ENCODE measurements at places on chromosomes 2 and 18.

- DNase-seq, result no peak
Measured at GRCh38 chr2:177192788-177193187, 19.8 kb upstream of the HNRNPA3 start.

DNA sequence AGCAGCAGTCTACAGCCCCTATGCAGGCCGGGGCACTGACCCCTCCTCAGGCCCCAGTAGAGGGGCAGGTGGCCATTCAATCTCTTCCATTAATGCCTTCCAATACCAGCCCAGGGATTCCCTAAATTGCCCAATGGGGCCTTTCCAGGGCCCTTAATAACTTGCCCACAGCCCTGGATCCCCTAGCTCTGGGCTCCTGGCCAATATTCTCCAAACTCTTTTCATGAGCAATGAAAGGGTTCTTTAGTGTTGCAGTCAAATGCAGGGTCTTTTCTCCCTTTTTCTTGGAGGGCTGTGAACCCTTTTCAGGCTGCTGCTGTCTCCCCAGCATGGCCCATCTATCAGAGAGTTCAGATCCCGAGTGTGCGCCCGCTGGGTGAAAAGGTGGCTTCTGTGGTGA is 41.3 kb upstream of the SLC1A4 start:
- no peak for DNase-seq

GRCh38 chr2:50111067-50111466 is 920.9 kb downstream of the NRXN1 start:
- DNase-seq, result no peak

- DNase-seq, result peak; percentile 29
Measured at GRCh38 chr2:63049970-63050333, 678 bp upstream of the OTX1 start.

GRCh38 chr2:205169464-205169863 is 512.8 kb upstream of the NRP2 start:
- DNase-seq, result no peak

- no peak for DNase-seq
Measured at GRCh38 chr18:51390702-51391101, 193.2 kb upstream of the MEX3C start.

- DNase-seq, result no peak
Measured at GRCh38 chr2:138536740-138537139, 35.2 kb downstream of the SPOPL start.

- no peak for DNase-seq
Measured at GRCh38 chr2:197372592-197372991, 62.0 kb upstream of the ANKRD44 start.

GRCh38 chr18:33755391-33755790 is 177.4 kb downstream of the ASXL3 start:
- no peak for DNase-seq

DNA sequence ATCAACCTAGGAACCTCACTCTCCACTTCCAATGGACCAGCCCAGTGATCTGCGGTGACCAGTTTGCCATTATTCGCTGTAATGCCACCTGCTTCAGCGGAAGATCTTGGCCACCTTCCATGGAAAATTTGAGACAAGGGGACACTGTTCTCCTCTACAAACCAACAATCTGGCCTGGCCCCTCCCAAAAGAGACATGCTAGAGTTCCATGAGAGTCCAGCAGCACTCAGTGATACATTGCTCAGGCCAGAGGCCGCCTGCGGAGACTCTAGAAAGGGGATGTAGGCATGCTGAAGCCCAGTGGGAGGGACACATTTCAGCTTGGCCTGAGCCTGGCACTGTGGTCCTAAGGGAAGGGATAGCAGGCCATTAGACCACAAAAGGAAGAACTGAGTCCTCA is 58.3 kb downstream of the COL6A3 start:
- DNase-seq, result no peak

GRCh38 chr2:128623776-128624761 is 305.4 kb upstream of the HS6ST1 start:
- peak; percentile 94 for DNase-seq

DNA sequence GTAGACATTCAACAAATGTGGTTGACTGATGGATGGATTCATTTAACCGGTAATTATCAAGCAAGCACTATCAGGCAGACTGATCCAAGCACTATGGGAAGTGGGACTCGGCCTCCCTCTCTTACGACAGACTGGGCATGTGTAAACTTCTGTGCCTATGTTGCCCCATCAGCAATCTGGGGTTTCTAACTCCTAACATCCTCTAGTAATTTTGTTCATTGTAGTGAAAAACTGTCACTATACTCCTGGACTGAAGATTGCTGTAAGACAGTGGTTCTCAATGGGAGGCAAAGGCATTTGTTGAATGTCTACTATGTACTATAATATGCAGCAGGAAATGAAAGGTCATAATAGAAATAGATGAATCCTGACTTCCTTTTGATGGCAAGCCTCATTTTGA is 51.2 kb upstream of the CREB1 start:
- no peak for DNase-seq

- peak; percentile 34 for DNase-seq
Measured at GRCh38 chr2:204315236-204315662, 230.0 kb upstream of the PARD3B start.

- no peak for DNase-seq
Measured at GRCh38 chr18:42641996-42642395, 473.5 kb downstream of the RIT2 start.

DNA sequence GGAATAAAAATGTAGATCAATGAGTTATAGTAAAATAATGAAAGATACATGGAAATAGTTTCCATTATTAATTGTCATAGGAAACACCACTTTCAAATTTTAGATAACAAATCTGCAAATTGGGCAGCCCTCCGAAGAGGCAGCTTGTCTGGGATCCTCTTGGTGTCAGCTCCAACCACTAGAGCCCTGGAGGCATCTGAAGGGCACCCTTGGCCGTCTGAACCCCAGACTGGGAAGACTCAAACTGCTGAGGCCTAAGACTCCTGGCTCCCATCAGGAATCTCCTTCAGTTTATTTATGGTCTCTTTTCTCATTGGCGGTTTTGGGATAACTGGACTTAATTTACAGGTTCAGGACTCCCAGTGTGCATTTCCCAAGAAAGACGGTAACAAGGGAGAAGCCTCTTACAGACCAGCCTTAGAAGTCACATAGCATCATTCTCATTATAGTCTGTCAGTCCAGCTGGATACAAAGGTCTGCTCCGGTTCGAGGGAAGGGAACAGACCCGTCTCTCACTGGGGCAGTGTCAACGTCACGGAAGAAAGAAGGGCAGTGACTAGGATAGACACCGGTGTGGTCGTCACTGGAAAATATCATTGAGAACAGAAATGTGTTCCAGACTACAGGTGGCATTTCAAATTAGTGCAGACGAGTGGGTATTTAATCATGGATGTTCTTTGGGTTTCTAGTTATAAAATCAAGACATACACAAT is 390.7 kb upstream of the NETO1 start:
- DNase-seq, result no peak

GRCh38 chr2:162153608-162154224 is 1.7 kb upstream of the GCG start:
- peak; percentile 49 for DNase-seq

DNA sequence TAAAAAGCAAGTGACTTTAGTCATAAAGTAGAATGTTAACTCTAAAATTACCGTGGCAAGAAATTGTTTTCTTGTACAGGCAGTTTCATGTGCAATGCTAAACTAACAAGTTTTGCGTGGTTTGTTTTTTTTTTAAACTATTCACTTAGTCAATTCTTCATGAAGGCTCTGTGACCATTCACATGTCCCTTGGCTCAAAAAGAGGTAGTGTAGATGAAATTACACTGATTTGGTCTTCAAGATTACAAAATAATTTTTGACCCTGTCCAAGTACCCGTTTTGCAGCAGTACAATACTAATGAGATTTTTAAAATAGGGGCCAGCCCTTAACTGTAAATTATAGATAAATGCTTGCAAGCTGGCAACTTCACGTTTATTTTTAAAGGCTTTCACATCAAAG is 1.3 kb downstream of the TMEM131 start:
- no peak for DNase-seq

DNA sequence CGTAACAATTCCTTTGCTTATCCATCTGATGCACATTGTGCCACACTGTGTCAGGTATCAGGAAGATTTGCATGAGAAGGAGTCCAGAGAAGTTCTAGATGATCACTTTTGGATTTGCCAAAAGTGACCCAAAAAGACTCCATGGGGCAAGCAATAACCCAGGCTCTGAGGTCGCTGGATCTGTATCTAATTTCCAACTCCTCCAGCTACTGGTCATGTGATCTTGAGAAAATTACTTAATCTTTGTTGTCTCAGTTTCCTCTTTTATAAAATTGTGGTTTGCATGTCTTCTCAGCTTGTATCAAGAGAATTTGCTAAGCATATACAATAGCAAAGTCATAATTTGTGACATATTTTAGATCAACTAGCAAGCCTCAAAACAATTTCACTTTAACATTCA is 61.3 kb upstream of the ITGA4 start:
- DNase-seq, result no peak

DNA sequence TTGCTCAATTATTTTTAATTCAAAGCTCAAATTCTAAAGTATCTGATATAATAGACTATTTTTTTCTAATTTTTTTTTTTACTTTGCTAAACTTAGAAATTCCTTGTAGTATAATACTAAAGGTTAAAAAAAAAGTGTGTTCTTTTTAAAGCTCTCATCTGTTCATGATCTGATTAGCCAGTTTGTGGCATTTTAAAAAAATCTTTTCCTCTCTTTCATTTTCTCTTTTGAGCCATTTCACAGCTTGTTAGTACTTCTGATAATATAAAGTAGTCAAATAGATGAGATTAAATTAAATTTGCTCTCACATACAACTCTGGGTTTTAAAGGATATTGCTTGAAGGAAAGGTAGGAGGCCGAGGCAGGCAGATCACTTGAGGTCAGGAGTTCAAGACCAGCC is 40.7 kb upstream of the NEMP2 start:
- no peak for DNase-seq

DNA sequence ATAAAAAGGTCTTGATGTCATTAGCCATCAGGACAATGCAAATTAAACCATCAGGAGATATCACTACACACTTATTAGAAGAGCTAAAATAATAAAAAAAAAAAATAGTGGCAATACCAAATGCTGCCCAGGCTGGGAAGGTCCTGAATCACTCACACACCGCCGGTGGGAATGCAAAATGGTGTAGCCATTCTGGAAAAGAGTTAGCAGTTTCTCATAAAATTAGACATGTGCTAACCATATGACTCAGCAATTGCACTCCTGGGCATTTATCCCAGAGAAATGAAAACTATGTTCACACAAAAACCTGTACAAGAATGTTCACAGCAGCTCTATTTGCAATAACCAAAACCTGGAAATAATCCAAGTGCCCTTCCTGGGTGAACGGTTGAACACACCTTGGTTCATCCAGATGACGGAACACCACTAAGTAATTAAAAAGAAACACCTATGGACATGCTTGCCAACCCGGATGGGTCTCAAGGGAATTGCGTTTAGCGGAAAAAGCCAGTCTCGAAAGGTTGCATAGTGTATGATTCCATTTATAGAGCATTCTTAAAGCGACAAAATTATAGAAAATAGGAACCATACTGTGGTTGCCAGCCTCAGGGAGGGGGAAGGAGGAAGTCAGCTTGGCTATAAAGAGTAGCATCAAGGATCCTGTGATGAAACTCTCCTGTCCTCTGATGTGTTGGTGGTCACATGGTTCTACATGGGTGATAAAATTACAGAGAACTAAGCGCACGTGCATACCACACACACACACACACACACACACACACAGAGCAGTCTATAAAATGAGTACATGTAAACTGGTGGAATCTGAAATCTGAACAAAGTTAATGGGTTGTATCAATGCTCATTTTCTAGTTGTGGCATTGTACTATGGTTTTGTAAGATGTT is 4.6 kb downstream of the MBP start:
- peak; percentile 94 for DNase-seq

GRCh38 chr18:65380986-65381385 is 369.8 kb upstream of the CDH7 start:
- DNase-seq, result no peak

- DNase-seq, result no peak
Measured at GRCh38 chr2:61841286-61841685, 12.6 kb downstream of the FAM161A start.

DNA sequence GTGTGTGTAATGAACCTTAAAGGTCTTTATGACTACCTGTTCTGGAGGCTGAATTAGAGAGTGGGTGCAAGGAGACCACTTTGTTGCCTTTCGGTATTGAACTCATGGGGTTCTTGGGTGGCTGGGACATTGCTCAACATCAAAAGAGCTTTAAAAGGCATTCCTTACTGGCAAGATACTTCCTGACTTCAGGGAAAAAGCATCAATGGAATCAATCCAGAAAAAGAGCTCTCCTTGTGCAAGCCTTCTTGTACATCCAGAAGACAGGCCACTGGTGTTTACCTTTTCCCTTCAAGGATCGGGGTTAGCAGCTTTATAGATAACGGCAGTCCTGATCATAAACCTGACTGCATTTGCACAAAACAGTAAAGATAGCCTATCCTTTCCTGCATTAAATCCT is 9.5 kb downstream of the PNO1 start:
- no peak for DNase-seq

- DNase-seq, result no peak
Measured at GRCh38 chr2:70959271-70959761, 19.1 kb upstream of the ANKRD53 start.

DNA sequence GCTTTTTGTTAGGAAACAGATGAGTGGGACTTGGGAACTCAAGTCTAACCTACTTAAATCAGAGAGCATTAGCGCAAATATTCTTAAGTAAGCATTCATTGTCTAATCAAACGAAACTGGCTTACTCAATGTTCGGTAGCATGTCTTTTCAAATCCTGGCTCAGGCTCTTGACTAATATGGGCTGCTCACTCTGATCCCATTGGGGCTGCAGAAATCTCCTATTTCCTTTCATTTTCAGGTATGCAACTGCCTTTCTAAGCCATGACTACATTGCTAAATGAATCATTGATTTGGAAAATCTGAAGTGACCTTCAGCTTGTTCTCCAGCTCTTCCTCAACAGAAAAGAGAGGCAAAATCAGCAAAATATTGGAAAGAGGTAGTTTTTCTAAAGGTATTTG is 2084.4 kb upstream of the PIK3C3 start:
- no peak for DNase-seq

- no peak for DNase-seq
Measured at GRCh38 chr2:102999958-103000357, 238.1 kb downstream of the TMEM182 start.

DNA sequence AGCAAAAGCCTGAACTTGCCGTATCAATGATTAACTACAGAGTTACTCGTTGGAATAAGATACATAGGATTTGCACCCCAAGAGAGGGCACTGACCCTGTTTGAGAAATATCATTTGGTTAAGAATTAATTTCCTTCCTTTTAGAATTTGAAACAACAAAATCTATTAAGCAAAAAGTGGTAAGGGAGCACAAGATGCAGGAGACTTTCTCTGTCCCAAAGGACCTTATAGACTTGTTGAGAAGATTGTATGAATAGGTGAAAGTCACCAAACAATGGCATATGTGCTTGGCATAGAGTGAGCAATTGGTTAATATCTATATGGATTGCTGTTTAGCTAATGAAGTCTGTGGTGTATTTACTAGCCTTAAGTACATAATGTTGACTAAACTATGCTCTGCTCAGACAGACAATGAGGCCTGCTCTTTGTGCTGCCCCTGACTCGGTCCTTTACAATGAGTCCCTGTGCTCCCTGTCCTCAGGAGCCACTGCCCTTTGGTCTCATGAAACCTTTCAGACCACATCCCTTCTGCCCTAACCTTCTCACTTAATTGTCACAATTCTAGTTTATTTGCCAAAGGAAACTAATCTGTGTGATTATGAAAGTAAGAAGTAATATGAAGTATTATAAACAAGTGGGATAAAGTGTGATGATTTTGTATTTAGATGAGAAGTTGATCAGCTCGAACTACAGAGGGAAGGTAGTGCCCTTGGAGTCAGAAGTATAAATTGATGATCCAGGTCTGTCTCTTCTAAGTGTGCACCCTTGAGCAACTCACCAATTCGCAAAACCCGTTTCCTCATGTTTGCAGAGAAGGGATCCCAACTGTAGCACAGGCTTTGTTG is 21.2 kb upstream of the HNMT start:
- DNase-seq, result no peak
